ENCODE measurements at places on chromosomes 6 and 20. TPM values are rescaled to one million over a fixed set of nuclear protein-coding genes. Genes with fewer than 3 reads are reported as not detected.

GRCh38 chr6:153106021-153106420 is 25.1 kb downstream of the RGS17 start:
- no peak overlapping the region for H3K27ac ChIP-seq
- no peaks in the 10 kb centered on the region for H3K27me3 ChIP-seq
- DNase-seq: no peak

DNA sequence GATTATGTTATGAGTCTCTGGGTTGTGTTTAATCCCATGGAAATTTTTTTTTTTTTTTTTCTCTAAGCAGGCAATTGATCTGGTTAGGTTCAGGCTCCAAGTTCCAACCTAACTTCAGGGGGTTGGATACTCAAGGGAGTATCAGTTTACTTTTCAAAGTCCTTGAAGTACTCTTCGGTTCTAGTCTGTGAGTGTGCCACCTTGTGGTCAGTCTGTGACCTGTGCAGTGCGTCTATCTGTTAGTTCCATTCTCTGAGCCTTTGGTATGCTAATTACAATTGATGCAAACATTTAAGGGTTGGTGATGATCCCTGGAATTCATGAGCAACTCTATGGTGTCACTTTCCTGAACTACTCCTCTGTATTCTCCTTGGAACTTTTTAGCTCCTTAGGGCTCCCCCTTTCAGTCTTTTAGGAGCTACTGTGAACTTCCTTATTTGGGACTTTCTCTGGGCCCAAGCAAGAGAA is 342.0 kb downstream of the SOX4 start:
- DNase-seq: peak; percentile 31
- H3K4me1 ChIP-seq: no peaks in the 10 kb centered on the region
- no peak overlapping the region for H3K27ac ChIP-seq
- H3K27me3 ChIP-seq: no peaks in the 10 kb centered on the region
- H3K36me3 ChIP-seq: peaks cover 12% of the 10 kb centered on the region

The RIPPLY2 gene
- total RNA-seq: not detected

The ADGRG6 gene
- 0.74 TPM for total RNA-seq
